ENCODE measurements at places on chromosomes 1 and 21. TPM values are rescaled to one million over a fixed set of nuclear protein-coding genes. Genes with fewer than 3 reads are reported as not detected.

DNA sequence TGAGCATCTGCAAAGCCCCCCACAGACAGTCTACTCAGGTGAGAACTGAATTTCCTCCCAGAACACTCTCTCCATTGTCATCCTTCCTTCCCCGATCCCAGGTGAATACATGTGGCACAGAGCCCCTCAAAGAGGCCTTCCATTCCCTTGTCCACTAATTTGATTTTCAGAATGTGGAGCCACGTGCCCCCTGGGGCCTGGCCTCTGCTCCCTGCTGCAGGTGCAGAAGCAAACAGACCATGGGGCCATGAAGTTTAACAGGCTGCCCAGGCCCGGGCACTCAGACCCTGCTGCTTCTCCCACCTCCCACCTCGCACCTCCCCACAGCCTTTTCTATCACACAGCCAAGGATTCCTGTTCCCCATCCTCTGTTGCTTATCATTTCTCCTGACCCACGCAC, 243.8 kb upstream of the RAB4A start:
- DNase-seq, result no peak
- no peak overlapping the region for H3K27ac ChIP-seq
- no peak overlapping the region for H3K4me3 ChIP-seq
- H3K27me3 ChIP-seq, result no peaks in the 10 kb centered on the region

DNA sequence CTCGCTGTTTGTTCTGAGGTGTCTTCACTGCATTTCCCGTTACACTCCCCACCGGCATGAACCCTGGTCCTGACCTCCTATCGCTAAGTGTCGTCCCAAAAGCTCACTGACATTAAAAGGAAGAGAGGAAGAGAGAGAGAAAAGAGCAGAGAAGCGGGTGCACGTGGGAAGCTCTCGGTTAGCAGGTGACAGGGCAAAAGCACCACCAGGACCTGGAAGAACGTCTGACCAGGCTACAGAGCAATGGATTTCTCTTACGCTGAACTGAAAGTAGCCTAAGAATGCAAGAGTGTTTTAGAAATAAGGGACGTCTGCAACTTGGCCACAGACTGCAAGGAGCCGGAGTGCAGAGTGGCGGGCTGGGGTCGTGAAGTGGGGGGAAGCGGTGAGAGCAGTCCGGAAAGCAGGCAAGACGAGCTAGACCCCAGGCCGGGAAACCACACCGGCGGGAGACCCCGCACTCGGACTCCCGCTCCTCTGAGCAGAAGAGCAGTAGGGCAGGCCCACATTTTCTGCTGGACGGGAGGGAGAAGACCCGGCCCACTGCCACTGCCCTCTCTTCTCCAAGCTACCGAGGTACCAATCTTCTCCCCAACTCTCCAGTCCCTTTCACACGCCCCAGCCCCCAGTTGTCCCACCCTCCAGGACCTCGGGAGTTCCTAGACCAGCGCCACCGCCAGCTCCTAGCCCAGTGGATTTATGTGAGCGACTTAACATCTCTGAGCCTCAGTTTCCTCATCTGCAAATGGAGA, 8.3 kb upstream of the MPZL1 start:
- no peaks in the 10 kb centered on the region for H3K36me3 ChIP-seq
- peaks cover 9% of the 10 kb centered on the region for H3K4me1 ChIP-seq
- peaks cover 3% of the 10 kb centered on the region for H3K27me3 ChIP-seq
- no peak for DNase-seq

The RALGPS2 gene
- 40.2 TPM for total RNA-seq

The MYBPH gene
- 0.29 TPM for total RNA-seq

DNA sequence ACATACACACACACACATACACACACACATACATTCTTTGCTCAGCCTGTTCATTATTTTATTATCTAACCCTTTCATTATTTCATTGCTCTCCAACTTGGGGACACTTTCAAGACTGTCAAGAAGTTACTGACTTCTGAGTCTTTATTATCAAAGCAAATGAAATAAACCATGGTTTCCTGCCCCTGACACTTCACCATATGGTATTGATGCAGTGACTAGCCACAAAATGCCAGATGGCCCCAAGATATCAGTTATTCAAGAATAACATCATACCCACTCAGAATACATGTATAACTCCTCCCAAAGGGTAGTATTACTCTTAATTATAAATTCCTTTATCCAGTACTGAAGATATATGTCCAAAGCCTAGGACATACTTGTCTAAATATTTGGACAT, 197.3 kb downstream of the MRPL39 start:
- no peak overlapping the region for H3K27ac ChIP-seq
- H3K27me3 ChIP-seq, result peaks cover 3% of the 10 kb centered on the region
- no peaks in the 10 kb centered on the region for H3K36me3 ChIP-seq
- no peak for DNase-seq
- H3K4me1 ChIP-seq, result no peaks in the 10 kb centered on the region
- no peak overlapping the region for H3K4me3 ChIP-seq

DNA sequence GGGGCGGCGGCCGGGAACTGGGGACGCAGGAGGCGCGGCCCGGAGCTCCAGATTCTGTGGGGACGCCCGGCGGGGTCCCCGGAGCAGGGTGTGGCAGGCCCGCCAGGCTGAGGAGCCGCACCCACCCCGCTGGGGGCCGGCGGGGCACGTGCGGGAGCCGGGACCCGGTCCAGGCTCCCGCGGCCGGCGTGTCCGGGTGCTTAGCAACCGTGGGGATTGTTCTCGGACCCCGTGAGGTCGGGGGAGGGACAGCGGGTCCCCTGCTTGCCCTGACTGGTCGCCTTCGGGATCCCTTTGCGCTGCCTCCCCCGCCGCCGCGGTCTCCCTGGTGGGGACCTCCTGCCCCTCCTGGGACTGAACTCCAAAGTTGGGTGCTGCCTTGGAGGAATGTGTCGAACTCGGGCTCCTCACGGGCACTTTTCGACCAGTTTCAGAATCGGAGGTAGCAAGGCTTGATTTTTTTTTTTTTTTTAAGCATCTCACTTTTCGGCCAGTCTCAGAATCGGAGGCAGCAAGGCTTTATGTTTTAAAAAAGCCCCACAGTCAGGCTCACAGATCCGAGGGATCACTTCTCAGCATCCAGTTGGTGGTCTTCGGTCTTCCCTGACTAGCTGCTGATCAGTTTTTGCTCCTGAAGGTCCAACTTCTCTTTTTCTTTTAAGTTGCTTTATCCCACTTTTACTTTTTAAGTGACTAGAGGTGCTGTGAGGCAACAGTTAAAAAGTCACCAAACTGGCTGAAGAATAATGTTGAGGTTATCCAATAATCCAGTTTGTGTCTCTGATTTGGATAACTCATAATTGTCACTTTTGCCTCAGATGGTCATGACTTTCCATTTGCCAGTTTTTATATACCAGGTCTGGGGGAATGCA, 648 bp downstream of the FAM76A start:
- H3K36me3 ChIP-seq, result peaks cover 5% of the 10 kb centered on the region
- H3K4me3 ChIP-seq, result peak overlapping the region; percentile 91
- peak; percentile 87 for DNase-seq
- peaks cover 18% of the 10 kb centered on the region for H3K4me1 ChIP-seq
- no peaks in the 10 kb centered on the region for H3K27me3 ChIP-seq

- no peaks in the 10 kb centered on the region for H3K36me3 ChIP-seq
- peak; percentile 84 for DNase-seq
- no peak overlapping the region for H3K4me3 ChIP-seq
- no peak overlapping the region for H3K27ac ChIP-seq
- H3K4me1 ChIP-seq, result peaks cover 2% of the 10 kb centered on the region
- peaks cover 92% of the 10 kb centered on the region for H3K27me3 ChIP-seq
Measured at GRCh38 chr1:46490656-46491442, 1.2 kb downstream of the DMBX1 start.

DNA sequence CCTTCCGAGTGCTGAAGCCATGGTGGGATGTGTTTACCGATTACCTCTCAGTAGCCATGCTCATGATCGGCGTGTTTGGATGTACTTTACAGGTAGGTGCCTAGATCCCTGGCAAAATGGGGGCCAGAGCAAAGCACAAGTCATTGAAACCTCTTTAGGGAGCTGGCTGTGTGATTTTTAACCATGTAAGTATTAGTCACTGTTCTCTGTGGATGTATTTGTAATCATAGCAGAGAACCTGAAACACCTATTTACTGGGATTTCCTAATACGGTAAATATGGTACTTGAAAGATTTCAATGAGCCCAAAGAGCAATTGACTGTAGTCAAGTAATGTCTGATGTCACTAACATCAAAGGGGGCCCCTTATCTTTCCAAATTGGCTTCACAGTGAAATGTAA, 53.6 kb downstream of the LRRC8C start:
- H3K4me1 ChIP-seq, result no peaks in the 10 kb centered on the region
- no peaks in the 10 kb centered on the region for H3K36me3 ChIP-seq
- H3K27me3 ChIP-seq, result no peaks in the 10 kb centered on the region
- H3K4me3 ChIP-seq, result no peak overlapping the region

The SF3B4 gene
- 13.4 TPM for total RNA-seq

- DNase-seq, result peak; percentile 99
- peak within 1 kb of the TSS; percentile 77 for H3K4me3 ChIP-seq
- H3K27me3 ChIP-seq, result peaks cover 2% of the 10 kb centered on the region
- peaks cover 24% of the 10 kb centered on the region for H3K4me1 ChIP-seq
- H3K27ac ChIP-seq, result peak within 1 kb of the TSS; percentile 48
Measured at GRCh38 chr1:93909146-93910050, at the start of gene GCLM. GCLM (minus strand) TSS chr1:93909430; CDS start chr1:93909163, 267 bp downstream.

The INAVA gene
- total RNA-seq, result 0.36 TPM

- DNase-seq, result no peak
- no peaks in the 10 kb centered on the region for H3K36me3 ChIP-seq
- H3K27me3 ChIP-seq, result no peaks in the 10 kb centered on the region
- H3K27ac ChIP-seq, result no peak overlapping the region
Measured at GRCh38 chr1:95094923-95095322, 22.2 kb upstream of the ALG14 start.

The KISS1 gene
- total RNA-seq, result not detected

- H3K36me3 ChIP-seq, result no peaks in the 10 kb centered on the region
- H3K27ac ChIP-seq, result no peak overlapping the region
- no peaks in the 10 kb centered on the region for H3K4me1 ChIP-seq
- no peak for DNase-seq
- H3K27me3 ChIP-seq, result no peaks in the 10 kb centered on the region
Measured at GRCh38 chr1:233859446-233859845, 45.0 kb upstream of the SLC35F3 start.

The ICOSLG gene
- total RNA-seq, result 0.29 TPM

DNA sequence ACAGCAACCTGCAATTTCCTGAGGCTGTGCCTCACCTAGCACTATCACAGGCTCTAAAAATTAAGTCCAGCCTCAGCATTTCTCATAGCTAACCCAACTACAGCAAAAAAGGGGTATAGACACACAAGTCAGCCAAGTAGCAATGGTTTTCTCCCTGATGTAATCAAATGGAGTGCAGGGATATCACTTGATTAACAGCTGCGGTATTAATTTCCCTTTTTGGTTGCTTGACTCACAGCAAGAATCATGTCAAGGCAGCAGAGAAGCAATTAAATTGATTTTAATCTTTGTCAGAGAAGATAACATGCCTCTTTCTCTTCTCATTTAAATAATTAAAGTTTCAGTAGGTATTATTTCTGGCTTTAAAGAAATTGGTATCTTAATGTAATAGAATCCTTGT, 278.9 kb downstream of the RWDD3 start:
- no peak overlapping the region for H3K4me3 ChIP-seq
- no peaks in the 10 kb centered on the region for H3K36me3 ChIP-seq
- DNase-seq, result no peak
- no peaks in the 10 kb centered on the region for H3K4me1 ChIP-seq
- H3K27ac ChIP-seq, result no peak overlapping the region
- no peaks in the 10 kb centered on the region for H3K27me3 ChIP-seq

GRCh38 chr1:93468662-93469061, 20.7 kb downstream of the FNBP1L start:
- DNase-seq, result no peak
- H3K4me3 ChIP-seq, result no peak overlapping the region
- no peaks in the 10 kb centered on the region for H3K36me3 ChIP-seq
- H3K27ac ChIP-seq, result no peak overlapping the region
- H3K4me1 ChIP-seq, result peaks cover 11% of the 10 kb centered on the region

GRCh38 chr21:34933609-34934335, 115.3 kb downstream of the RUNX1 start:
- H3K27ac ChIP-seq, result no peak overlapping the region
- no peaks in the 10 kb centered on the region for H3K36me3 ChIP-seq
- H3K4me3 ChIP-seq, result no peak overlapping the region
- H3K4me1 ChIP-seq, result peaks cover 32% of the 10 kb centered on the region

DNA sequence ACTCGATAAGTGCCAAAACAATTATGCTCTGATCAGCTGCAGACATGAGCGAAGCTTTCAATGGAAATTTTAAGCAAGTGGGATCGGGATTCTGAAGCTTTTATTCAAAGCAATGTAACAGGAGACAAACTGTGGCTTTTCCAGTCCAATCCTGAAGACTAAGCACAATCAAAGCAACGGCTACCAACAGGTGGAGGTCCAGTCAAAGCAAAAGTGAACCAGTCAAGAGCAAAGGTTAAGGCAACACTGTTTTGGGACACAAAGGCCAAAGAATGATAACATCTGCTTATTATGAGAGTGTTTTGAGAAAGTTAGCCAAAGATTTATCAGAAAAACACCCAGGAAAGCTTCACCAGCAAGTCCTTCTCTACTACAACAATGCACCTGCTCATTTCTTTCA, 170.1 kb downstream of the SEC16B start:
- H3K4me3 ChIP-seq, result no peak overlapping the region
- DNase-seq, result no peak
- no peaks in the 10 kb centered on the region for H3K36me3 ChIP-seq
- H3K27ac ChIP-seq, result no peak overlapping the region
- H3K27me3 ChIP-seq, result no peaks in the 10 kb centered on the region

GRCh38 chr1:207025146-207025880, 7.2 kb downstream of the C1orf116 start:
- H3K36me3 ChIP-seq, result no peaks in the 10 kb centered on the region
- peak; percentile 93 for DNase-seq
- no peaks in the 10 kb centered on the region for H3K27me3 ChIP-seq

- no peak for DNase-seq
- H3K4me3 ChIP-seq, result no peak overlapping the region
- no peaks in the 10 kb centered on the region for H3K36me3 ChIP-seq
- H3K27me3 ChIP-seq, result peaks cover 2% of the 10 kb centered on the region
- H3K4me1 ChIP-seq, result no peaks in the 10 kb centered on the region
Measured at GRCh38 chr1:115862403-115862802, 21.5 kb upstream of the NHLH2 start.

DNA sequence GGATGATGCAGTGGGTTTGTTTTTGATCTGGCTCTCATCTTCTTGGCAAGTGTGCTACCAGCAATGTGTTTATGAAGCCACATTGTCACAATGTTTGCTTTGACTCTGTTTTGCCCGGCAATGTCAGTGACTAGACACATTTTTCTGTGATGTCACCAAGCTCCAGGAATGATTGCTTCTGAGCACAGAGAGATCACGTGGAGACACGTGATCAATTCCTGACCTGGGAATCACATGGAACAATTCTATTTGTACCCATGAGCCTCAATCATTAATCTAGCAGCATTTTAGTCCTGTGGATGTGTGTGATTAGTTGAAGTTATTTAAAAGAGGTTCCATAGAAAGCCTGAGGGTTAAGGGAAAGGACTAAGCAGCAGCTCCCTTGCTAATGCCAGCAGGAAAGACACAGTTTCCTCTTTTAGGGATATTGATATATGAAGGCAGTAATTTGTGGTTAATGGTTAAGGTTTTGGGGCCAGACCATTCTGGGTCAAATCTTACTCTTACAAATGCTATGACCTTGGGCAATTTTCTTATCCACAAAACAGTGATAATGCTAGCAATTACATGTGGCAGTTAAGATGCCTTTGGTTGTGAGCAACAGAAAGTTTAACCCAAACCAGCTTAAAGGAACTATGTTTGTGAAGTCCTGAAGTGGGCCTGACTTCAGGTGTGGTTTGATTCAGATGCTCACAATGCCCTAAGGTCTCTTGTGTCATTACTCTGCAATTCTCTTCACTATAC, 59.0 kb downstream of the FASLG start:
- no peaks in the 10 kb centered on the region for H3K36me3 ChIP-seq
- peak; percentile 30 for DNase-seq
- H3K27me3 ChIP-seq, result no peaks in the 10 kb centered on the region
- H3K4me1 ChIP-seq, result peaks cover 22% of the 10 kb centered on the region

The F13B gene
- under 0.01 TPM for total RNA-seq
